ENCODE measurements at places on chromosomes 6 and 20. TPM values are rescaled to one million over a fixed set of nuclear protein-coding genes. Genes with fewer than 3 reads are reported as not detected.

DNA sequence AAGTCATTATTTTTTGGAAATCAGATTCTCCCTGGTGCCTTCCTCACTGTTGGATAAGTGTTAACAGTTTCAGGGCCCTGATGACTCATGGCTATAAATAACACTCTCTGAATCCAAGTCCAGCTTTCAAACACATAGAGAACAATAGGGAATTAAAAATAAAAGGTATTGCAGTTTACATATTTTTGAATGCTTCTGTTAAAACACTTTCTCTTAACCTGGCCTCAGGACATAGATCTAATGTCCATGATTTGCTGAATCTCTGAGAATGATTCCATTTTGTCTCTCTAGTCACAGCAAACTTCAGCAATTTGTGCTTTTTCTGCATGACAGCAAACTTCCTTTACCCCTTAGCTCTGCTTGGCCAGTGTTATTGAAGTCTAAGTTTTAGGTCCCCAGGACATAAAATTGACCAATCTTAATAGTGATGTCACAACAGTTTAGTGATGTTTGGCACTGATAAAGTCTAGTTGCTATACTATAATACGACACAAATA lies 1192.4 kb upstream of the CITED2 start:
- no peaks in the 10 kb centered on the region for H3K4me1 ChIP-seq
- H3K4me3 ChIP-seq = no peak overlapping the region
- no peak for DNase-seq
- H3K27ac ChIP-seq = peak overlapping the region; percentile 35
- no peaks in the 10 kb centered on the region for H3K36me3 ChIP-seq

DNA sequence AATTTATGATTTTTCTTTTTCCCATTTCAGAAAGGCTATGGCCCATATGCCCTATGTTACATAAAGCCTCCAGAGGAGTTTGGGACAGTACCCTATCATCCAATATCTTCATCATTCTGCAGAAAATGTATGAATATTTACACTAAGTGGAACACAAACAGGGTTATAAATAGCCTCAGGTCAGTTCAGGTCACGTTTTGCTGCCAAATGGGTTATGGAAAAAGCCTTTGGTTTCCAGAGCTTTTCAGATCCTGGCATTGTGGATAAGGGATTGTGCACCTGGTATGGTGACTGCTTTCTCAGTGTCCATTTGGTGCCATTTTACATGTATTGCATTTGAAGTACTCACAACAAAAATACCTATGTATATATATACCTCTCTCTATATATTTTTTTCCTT lies 29.4 kb downstream of the UTRN start:
- peak overlapping the region; percentile 70 for H3K27ac ChIP-seq
- H3K4me1 ChIP-seq = no peaks in the 10 kb centered on the region
- no peak for DNase-seq
- no peaks in the 10 kb centered on the region for H3K36me3 ChIP-seq
- no peak overlapping the region for H3K4me3 ChIP-seq

GRCh38 chr6:36836111-36837021 lies 2.9 kb downstream of the CPNE5 start:
- no peaks in the 10 kb centered on the region for H3K36me3 ChIP-seq
- no peak overlapping the region for H3K27ac ChIP-seq
- H3K4me3 ChIP-seq = no peak overlapping the region
- no peaks in the 10 kb centered on the region for H3K27me3 ChIP-seq

DNA sequence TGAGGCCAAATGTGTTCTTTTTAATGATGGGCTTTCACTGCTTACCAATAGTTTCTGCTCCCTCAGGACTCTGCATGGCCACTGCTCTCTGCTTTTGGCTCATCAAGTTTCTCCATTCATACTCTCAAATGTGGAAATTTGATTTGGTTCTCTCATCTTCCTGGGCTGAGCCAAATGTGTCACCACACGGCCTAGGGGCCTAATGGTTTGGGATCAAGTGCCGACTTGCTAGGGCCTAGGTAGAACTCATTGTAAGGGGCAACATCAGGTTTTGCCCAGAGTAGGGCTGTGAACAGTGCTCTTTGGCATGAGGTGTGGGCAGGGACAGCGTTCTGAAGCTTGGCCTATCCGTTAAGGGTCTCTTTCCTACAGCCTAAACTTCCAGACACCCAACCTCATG lies 3.9 kb upstream of the MRPS10 start:
- H3K27ac ChIP-seq = no peak overlapping the region
- H3K27me3 ChIP-seq = no peaks in the 10 kb centered on the region
- H3K4me1 ChIP-seq = no peaks in the 10 kb centered on the region
- DNase-seq = no peak
- H3K36me3 ChIP-seq = no peaks in the 10 kb centered on the region

DNA sequence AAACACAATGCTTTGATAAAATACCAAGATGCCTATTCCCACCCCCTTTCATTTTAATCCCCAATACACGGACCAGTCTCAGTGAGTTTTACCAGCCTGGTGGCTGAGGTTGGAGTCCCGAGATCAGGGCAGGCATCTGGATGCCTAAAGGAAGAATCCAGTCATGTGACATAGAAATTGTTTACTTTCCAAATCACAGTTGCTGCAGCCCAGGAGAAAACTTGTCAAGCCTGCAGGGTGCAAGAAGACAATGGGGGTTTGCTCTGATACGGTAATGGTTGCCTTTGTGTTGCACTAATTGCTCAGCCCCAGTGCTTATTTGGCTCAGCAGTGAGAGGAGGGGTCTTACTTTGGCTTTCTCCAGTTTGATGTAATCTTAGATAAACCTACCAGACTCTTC lies 308.5 kb upstream of the POU3F2 start:
- H3K4me3 ChIP-seq = no peak overlapping the region
- no peaks in the 10 kb centered on the region for H3K4me1 ChIP-seq
- H3K27ac ChIP-seq = no peak overlapping the region
- no peak for DNase-seq
- no peaks in the 10 kb centered on the region for H3K27me3 ChIP-seq
- H3K36me3 ChIP-seq = no peaks in the 10 kb centered on the region

GRCh38 chr6:122770835-122771601 lies 8.5 kb upstream of the FABP7 start:
- H3K4me3 ChIP-seq = no peak overlapping the region
- H3K27me3 ChIP-seq = no peaks in the 10 kb centered on the region
- no peak overlapping the region for H3K27ac ChIP-seq
- DNase-seq = no peak
- H3K36me3 ChIP-seq = no peaks in the 10 kb centered on the region

DNA sequence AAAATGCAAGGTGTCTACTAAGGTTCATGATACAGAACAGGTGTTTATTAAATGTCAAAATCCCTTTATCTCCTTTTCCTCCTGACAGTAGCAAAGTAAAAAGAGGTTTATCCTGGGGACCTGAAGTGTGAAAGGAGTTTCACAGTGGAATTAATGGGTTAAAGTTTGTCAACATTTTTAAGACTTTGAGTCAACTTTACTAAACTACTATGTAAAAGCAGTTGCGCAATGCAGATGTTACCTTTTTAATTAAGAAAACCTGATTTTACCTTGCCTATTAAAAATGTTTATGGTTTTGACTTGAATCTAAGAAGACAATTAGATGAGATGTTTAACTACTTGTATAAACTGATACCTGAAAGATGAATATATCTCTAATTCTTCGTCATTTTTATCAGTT lies 14.6 kb downstream of the PKIB start:
- H3K27me3 ChIP-seq = no peaks in the 10 kb centered on the region
- no peaks in the 10 kb centered on the region for H3K36me3 ChIP-seq
- no peak for DNase-seq
- no peaks in the 10 kb centered on the region for H3K4me1 ChIP-seq

GRCh38 chr6:95099410-95099809 lies 477.9 kb upstream of the MANEA start:
- no peaks in the 10 kb centered on the region for H3K27me3 ChIP-seq
- DNase-seq = no peak
- no peaks in the 10 kb centered on the region for H3K36me3 ChIP-seq
- H3K4me3 ChIP-seq = no peak overlapping the region
- H3K27ac ChIP-seq = no peak overlapping the region

The SIRPD gene
- total RNA-seq = not detected

The EFHC1 gene
- total RNA-seq = 26.2 TPM

The ILRUN gene
- total RNA-seq = 87.1 TPM

The FNDC11 gene
- total RNA-seq = 0.29 TPM

All from breast epithelium (tissue), 4 donors.